ENCODE measurements at places on chromosomes 16 and 17. TPM values are rescaled to one million over a fixed set of nuclear protein-coding genes. Genes with fewer than 3 reads are reported as not detected.

DNA sequence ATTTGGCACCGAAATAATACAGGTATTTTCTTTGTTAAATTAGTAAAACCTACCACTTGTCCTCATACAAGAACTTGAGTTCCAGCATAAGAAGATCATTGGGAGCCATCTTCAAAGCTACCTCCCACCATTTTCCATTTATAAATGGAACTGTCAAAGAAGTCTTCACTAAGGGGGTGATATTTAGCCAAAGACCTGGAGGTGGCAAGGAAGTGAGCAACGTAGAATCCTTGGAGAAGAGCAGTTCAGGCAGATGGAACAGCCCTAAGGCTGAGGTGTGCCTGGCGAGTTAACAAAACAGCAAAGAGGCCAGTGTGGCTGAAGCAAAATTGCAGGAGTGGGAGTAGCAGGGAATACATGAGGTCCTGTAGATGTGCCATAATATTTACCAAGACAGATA, 1.8 kb downstream of the KCNJ16 start:
- DNase-seq, result no peak

DNA sequence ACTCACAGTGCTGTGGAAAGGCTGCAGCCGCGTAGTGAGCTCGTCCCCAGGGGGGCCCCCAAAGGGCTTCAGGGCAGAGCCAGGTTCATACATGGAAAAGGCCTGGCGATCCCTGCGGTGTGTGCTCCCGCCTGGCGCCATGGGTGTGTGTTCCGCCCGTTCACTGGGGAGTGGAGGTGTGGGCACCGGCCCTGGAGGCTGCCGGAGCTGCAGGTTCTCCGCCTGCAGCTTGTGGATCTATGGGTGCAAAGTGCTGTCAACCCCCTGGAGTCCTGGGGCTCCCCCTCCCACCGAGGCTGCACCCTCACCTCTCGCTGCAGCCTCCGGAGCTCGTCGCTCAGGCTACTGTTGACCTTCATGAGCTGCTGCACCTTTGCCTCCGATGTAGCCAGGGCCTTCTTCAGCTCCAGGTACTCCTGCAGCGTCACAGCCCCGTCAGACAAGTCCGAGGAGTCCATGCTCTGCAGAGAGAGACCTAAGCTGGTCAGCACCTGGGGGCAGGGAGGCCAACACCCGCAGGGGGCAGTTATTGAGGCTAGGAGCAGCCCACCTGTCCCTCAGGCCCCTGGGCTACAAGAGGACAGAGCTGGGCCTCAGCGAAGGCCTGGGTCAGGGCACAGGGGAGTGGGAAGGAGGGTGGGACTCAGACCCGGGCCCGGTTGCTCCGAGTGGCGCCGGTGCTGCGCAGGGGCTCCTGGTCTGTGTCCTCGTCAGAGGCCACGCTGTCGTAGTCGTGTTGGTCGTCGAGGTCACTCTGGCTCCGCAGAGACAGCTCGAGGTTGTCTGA, 7.9 kb downstream of the TP53I13 start:
- no peak for DNase-seq

- DNase-seq, result no peak
Observed at GRCh38 chr16:17470908-17471718, at the start of gene XYLT1. TSS of gene XYLT1 (minus strand) at chr16:17470960. CDS start at chr16:17470796, 164 bp downstream.

DNA sequence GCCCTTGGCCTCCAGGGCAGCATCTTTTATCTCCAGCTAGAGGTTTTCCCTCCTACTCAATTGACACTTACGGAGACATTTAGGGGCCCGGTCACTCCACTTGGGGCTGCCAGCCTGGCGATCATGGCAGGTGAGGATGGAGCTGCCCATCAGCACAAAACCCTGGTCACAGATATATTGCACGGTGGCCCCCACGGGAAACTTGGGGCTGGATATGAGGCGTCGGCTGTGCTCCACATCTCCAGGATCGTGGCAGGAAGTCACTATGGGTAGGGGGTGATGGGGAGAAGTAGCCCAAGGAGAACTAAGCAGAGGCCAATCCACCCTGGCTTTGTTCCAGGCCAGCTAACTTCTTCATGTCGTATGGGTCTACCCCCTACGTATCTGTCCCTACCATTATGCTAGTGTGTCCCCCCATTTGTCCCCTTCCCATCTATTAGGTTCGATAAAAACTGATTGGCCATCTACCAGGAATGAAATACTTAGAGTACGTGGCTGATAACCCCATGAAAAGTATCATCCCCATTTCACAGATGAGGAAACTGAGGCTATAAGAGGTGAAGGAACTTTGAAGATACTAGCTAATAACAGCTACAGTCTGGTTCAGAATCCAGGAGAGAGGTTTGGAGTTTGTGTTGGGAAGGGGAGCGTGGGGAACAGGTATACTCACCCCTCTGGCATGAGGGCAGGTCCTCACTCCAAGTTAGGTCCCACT, 6.1 kb upstream of the PHF12 start:
- no peak for DNase-seq

DNA sequence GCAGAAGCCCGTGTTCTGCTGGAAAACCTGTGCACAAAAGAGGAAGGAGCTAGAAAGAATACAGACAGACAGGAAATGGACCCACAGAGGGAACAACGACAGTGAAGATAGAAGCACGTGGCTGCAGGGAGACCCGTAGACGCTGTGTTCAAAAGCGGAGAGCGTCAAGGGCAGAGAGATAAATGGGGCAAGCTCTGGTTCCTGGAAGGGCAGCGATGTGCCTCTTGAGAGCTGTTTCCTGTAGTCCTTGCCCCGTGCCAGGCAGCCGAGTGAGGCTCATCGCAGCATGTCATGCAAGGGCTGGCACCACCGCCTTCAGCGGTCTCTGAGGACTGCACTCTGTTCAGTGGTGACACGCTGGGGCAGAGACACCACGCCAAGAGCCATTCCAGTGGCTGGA, 43.6 kb upstream of the CACNG5 start:
- no peak for DNase-seq

GRCh38 chr17:63481488-63481870, 4.6 kb downstream of the ACE start:
- DNase-seq, result no peak

DNA sequence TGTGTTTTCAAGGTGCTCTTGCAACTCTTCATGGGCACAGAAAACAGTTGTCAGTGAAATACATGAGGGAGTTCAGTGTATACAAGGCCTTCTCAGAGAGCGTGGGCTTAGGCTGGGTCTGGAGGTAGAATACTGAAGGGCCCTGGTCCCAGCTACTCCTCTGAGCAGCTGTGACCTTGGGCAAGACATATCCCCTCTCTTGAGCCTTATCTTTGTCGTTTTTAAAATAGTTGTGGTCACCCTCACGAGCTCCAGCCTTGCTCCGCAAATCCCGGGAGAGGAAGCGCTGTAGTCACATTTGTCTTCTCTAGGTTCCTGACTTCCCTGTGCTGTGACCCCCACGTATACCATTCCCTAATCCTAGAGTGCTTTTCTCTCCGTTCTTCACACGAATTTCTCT, 3.6 kb downstream of the ZNRF1 start:
- no peak for DNase-seq

- no peak for DNase-seq
Observed at GRCh38 chr16:30112197-30113030, 923 bp downstream of the GDPD3 start.

DNA sequence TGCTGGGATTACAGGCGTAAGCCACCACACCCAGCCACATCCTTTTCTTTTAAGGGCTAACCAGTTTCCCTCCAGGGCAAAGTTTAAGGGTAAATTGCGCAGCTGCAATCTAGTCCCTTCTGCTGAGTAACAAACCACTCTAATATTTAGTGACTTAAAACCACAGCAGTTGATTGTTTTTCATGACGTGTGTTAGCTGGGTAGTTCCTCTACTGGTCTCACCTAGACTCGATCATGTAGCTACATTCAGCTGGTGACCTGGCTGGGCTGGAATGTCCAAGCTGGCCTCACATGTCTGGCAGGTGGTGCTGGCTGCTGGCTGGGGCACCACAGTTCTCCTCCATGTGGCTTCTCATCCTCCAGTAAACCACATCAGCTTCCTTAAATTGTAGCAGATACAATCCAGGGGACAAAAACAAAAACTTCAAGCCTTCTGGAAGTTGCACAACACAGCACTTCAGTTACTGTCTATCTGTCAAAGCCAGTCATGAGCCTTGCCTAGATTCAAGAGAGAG, 75.5 kb downstream of the GPRC5B start:
- DNase-seq, result no peak

GRCh38 chr16:32116080-32116479, 137.0 kb upstream of the TP53TG3D start:
- no peak for DNase-seq

DNA sequence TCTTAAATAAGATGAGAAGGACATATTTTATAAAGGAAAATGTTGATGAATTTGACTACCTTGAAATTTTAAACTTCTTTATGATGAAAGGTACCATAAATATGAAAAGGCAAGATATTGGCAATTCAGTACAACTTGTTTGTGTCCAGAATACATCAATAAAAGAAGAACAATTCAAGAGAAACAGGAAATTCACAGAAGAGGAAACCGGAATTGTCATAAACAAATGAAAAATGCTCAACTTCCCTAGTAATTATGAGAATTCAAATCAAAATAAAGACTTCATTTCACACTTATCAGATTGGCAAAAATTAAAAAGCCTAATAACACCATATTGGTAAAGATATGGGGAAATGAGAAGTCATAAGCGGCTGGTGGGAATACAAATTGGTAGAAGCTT, 54.3 kb downstream of the WSB1 start:
- no peak for DNase-seq

DNA sequence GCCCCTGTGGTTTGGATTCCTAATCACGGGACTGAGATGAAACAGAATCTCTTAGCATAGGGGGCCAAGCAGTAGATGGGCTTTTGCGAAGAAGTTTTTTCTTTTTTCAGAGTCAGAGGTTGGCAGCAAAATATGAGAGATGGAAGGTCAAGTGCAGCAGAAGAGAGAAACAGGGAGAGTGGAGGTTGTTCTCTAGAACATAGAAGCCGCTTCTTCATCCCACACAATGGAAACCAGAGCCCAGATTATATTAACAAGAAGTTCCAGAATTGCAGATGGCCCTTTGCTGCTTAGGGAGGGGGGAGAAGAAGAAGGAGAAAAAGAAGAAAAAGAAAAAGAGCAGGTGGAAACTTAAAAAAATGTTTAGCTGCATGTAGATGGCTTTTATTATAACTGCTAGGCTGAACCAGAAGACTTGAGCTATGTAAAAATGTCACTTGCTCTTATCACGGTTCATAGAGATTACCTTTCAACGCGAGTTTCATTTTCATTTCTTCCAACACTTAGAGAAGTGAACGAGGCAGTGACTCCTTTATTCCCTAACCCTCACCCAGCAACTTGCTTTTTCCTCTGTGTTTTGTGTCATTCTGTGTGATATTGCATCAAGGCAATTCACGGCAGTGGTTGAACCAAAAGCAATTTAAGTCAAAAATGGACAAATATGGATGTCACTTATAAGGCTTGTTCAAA, 737.5 kb downstream of the WWOX start:
- no peak for DNase-seq

GRCh38 chr16:54107583-54108202, 178.9 kb downstream of the IRX3 start:
- DNase-seq, result no peak

DNA sequence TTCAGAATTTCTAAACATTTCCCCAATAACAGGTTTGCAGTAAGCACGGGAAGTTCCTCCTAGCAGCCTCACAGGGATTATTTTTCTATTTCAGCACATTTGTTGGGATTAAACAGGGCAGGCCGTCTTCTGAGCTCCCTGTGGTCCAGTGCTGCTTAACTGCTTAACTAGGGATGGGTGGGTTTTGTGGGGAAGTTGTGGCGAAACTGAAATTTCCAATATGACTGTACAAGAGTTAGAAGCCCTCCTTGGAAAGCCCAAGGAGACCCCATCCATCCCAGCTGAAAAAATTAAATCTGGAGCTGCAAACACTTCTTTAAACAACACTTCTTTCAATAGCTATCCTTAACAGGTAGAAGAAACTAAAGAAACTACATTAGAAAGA, 22.2 kb downstream of the FAM117A start:
- no peak for DNase-seq

Gene SPATA33
- total RNA-seq, result 5.9 TPM

Gene TNS4
- total RNA-seq, result not detected

Gene CA4
- total RNA-seq, result 12.3 TPM

Gene HOXB6
- total RNA-seq, result 18.2 TPM

Gene KRT33B
- total RNA-seq, result not detected

Gene JPH3
- total RNA-seq, result not detected

Gene RRAD
- total RNA-seq, result 7.7 TPM

Gene PRKCB
- total RNA-seq, result 5.3 TPM
